ENCODE measurements at places on chromosomes 11 and 22. TPM values are rescaled to one million over a fixed set of nuclear protein-coding genes. Genes with fewer than 3 reads are reported as not detected.

DNA sequence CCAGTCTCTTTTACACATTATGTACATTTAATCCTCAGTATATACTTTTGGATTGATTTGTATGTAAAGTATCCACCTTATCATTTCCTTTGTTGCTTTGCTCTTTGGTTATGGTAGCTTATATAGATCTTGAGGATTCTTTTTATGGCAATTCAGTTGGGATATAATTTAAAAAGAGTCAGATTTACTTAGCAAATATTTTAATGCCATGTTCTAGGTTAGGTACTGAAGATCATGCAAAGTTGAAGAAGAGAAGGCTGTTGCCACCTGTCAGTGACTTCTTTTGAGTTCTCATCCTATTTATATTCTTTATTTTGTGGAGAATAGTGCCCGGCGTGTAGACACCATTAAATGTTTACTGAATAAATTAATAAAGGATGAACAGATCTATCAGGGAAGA is 279.7 kb downstream of the TMEM135 start:
- no peaks in the 10 kb centered on the region for H3K4me1 ChIP-seq
- H3K27me3 ChIP-seq, result no peaks in the 10 kb centered on the region
- H3K4me3 ChIP-seq, result no peak overlapping the region
- no peak for DNase-seq
- H3K27ac ChIP-seq, result no peak overlapping the region

DNA sequence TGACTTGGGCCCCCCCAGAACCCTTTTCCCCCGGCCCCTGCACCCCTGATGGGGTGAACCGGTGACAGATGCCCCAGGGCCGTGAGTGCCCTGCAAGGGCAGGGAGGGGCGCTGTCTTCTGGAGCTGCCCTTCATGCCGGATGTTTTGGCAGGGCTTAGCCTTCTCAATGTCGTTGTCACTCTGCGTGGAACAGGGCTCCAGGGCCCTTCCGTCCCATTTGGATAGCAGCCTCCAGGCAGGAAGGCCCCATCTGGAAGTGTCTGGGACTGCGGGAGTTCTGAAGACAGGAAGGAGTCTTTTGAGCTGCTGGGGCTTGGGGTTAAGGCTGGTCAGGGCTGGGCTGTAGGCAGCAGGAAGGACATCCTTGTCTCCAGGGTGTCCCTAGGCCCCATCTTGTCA is 4.6 kb downstream of the FRMD8 start:
- peak overlapping the region; percentile 16 for H3K27ac ChIP-seq
- peak overlapping the region; percentile 29 for H3K4me3 ChIP-seq
- no peaks in the 10 kb centered on the region for H3K27me3 ChIP-seq
- peaks cover 18% of the 10 kb centered on the region for H3K36me3 ChIP-seq
- DNase-seq, result no peak
- H3K4me1 ChIP-seq, result peaks cover 53% of the 10 kb centered on the region

DNA sequence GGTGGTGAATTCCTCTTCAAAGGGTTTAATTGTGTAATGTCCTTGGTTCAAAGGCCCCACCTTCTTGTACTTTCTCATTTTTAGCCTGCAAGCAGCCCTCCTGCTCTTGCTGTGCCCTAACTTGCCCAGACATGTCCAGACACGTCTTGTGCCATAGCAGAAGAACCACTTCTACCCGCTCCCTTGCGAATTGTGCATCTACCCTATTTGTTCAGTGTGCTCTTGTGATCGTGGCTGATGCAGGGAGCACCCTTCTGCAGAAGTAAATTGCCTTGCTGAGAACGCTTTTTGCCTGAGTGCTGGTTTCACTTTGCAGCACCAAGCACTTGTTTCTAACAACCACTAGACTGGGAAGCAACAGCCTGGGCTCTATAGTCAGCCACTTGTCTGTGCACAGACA is 249.4 kb downstream of the SBF2 start:
- H3K36me3 ChIP-seq, result peaks cover 11% of the 10 kb centered on the region
- H3K4me1 ChIP-seq, result no peaks in the 10 kb centered on the region
- H3K4me3 ChIP-seq, result no peak overlapping the region
- DNase-seq, result no peak

Gene RASD2
- not detected for total RNA-seq

Gene KDM4D
- 0.83 TPM for total RNA-seq

Gene SLC35F2
- total RNA-seq, result 18.0 TPM

Gene WNT7B
- total RNA-seq, result 27.0 TPM

- H3K27ac ChIP-seq, result peak overlapping the region; percentile 96
- peaks cover 15% of the 10 kb centered on the region for H3K36me3 ChIP-seq
- no peaks in the 10 kb centered on the region for H3K27me3 ChIP-seq
Observed at GRCh38 chr11:65121447-65121864, 478 bp downstream of the FAU start.

Gene CWF19L2
- total RNA-seq, result 20.0 TPM

- no peaks in the 10 kb centered on the region for H3K36me3 ChIP-seq
- no peak for DNase-seq
- H3K27ac ChIP-seq, result peak overlapping the region; percentile 98
- H3K4me1 ChIP-seq, result peaks cover 68% of the 10 kb centered on the region
- no peaks in the 10 kb centered on the region for H3K27me3 ChIP-seq
Observed at GRCh38 chr22:46007003-46007847, 30.3 kb upstream of the WNT7B start.

Gene FGF3
- total RNA-seq, result not detected

DNA sequence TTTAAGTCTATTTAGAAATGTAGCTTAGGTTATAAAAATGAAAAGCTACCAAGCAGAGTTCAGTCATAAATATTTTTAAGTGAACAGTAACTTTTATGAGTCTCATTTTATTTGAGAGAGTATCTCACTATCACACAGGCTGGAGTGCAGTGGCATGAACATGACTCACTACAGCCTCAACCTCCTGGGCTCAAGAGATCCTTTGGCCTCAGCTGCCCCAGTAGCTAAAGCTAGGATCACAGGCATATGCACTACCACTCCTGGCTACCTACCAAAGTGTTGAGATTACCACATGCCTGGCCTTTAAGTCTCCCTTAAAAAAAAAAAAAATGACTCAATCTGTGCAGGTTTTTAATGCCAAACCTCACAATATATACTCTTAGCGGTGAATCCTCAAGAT is 34.7 kb upstream of the CLNS1A start:
- DNase-seq, result no peak
- H3K36me3 ChIP-seq, result peaks cover 98% of the 10 kb centered on the region
- no peak overlapping the region for H3K27ac ChIP-seq

DNA sequence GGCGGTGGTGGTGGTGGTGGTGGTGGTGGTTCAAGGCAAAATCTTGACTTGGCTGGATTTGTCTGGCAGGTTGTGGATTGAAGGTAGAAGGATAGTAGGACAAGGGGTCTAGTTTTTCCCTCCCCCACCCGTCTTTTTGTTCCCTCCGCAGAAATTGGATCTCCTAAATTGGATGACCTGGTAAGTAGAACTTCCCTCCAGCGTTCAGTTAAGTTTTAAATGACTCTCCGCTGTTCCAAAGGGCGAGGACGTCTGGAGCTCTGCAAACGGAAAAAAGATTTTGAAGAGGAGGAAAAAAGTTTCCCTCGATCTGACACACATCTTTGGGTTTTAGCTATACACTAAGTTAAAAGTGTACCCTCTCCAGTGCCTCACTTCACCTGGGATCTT is 422 bp upstream of the LGR4 start:
- no peaks in the 10 kb centered on the region for H3K36me3 ChIP-seq
- no peak for DNase-seq
- H3K4me3 ChIP-seq, result peak overlapping the region; percentile 95
- peak overlapping the region; percentile 81 for H3K27ac ChIP-seq

DNA sequence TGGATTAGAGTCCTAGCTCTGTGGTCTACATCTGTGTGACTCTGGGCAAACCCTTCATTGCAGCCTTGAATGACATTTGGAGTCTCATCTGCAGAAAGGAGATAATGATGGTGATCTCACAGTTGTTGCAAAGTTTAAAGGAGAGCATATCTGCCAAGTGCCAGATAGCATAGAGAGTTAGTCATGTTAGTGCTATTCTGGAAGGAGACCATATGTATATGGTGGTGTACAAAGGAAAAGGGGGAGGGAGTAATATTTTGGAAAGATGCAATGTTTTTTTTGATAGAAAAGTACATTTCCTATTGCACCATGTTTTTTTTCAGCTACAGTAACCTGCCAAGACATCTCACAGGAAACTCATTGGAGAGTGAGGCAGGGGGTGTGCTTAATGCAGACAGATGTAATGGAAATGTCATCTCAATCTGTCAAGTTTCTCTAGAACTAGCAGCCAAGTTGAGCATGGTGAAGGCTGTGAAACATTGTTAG is 92.1 kb upstream of the NARS2 start:
- DNase-seq, result no peak
- peaks cover 11% of the 10 kb centered on the region for H3K36me3 ChIP-seq
- no peaks in the 10 kb centered on the region for H3K4me1 ChIP-seq
- no peak overlapping the region for H3K4me3 ChIP-seq
- H3K27ac ChIP-seq, result no peak overlapping the region

DNA sequence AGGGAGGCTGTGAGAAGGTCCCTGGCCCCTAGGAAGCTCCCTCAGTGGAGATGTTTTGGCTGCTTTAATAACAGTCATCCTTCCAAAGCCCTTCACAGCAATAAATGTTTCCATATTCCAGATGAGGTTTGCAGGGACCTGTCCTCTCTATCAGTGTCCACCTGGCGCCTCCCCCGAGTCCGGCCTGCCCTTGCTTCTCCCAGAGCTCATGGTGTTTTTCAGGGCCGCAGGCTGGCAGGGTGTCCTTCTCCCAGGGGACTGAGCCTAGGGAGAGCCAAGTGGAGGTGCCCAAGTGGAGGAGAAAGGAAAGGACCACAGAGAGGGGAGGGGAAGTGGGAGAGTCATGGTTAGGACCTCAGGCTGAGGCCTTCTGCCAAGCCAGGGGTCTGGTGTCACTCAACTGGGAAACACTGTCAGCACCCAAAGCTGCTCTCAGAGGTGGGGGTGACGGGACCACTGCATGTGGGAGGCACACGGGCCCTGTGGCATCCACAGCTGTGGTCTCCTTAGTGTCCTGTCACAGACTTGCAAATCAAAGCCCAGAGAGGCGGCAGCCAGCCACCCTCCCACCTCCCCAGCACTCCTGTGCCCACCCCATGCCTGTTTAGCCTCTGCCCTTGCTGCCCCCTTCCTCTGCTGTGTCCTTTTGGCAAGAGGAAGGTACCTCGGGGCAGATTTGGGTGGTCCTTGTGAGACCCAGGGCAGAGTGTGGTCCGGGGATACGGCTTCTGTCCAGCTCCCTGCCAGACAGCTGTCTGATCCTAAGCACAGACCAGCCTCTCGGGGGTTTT is 6.4 kb downstream of the DERL3 start:
- no peaks in the 10 kb centered on the region for H3K4me1 ChIP-seq
- peaks cover 92% of the 10 kb centered on the region for H3K36me3 ChIP-seq
- H3K4me3 ChIP-seq, result no peak overlapping the region
- no peak overlapping the region for H3K27ac ChIP-seq
- no peaks in the 10 kb centered on the region for H3K27me3 ChIP-seq

GRCh38 chr11:46367244-46367915 is 14.1 kb upstream of the MDK start:
- H3K36me3 ChIP-seq, result no peaks in the 10 kb centered on the region
- no peak overlapping the region for H3K27ac ChIP-seq
- H3K4me1 ChIP-seq, result peaks cover 45% of the 10 kb centered on the region
- no peaks in the 10 kb centered on the region for H3K27me3 ChIP-seq

GRCh38 chr11:34585304-34585734 is 35.6 kb upstream of the EHF start:
- DNase-seq, result no peak
- no peaks in the 10 kb centered on the region for H3K36me3 ChIP-seq
- H3K27ac ChIP-seq, result peak overlapping the region; percentile 68

Gene TREH
- 0.09 TPM for total RNA-seq

DNA sequence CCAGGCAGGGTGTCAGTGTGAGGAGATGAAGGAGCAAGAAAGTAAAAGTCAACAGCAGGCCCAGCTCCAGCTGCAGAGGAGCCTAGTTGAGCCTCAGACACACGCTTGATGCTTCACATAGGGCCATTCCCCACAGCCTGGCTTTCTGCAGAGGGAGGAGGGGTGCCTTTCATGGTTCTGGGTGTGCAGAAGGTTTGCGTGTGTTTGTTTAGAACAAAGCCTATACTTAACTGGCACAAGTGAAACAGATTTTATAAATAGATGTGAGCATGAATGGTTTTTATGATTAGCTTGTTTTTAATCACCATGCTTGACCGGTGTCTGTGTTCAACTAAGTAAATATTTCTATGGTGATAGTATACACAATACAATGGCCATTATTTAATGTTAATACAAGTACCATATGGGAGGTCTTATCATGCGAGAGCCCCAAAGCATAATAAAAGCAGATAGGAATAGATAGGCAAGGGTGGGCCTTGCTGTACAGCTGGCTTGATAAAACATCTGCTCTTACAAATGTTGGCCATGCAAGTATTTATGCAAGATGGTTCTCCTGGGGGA is 290.2 kb downstream of the ETS1 start:
- no peak overlapping the region for H3K4me3 ChIP-seq
- H3K27me3 ChIP-seq, result no peaks in the 10 kb centered on the region

DNA sequence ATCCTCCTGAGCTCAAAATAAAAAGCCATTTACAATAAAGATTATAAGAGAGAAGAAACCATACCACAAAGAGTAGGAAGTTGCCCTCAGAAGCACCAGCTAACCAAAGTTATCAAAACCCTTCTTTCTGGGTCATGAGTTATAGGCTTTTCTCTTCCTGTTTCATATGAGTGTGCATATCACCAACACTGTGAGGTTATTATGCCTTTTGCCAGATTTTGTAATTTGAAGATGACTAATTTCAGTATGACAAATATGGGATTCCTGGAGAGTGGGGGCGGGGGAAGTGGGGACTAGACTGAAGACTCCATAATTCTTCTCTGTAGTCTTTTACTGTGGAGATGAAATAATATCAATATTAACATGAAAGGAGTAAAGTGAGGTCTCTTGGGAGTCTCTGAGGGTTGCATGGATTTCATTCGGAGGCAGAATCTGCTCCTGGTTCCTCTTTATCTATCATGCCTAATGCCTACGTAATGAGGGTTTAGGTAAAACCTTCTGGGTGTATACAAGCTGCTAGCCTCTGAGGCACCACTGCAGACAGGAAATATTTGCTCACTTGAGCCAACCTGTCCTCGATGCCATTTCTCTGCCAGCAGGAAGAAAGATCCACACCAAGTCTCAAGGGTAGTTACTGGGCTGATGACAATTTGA is 2.1 kb downstream of the LPXN start:
- H3K27ac ChIP-seq, result peak overlapping the region; percentile 74
- H3K27me3 ChIP-seq, result no peaks in the 10 kb centered on the region
- H3K4me3 ChIP-seq, result peak overlapping the region; percentile 38
- H3K36me3 ChIP-seq, result no peaks in the 10 kb centered on the region

- H3K36me3 ChIP-seq, result no peaks in the 10 kb centered on the region
- H3K27me3 ChIP-seq, result no peaks in the 10 kb centered on the region
- no peak for DNase-seq
- no peak overlapping the region for H3K4me3 ChIP-seq
- no peak overlapping the region for H3K27ac ChIP-seq
Observed at GRCh38 chr11:92589512-92589911, 364.9 kb downstream of the FAT3 start.

DNA sequence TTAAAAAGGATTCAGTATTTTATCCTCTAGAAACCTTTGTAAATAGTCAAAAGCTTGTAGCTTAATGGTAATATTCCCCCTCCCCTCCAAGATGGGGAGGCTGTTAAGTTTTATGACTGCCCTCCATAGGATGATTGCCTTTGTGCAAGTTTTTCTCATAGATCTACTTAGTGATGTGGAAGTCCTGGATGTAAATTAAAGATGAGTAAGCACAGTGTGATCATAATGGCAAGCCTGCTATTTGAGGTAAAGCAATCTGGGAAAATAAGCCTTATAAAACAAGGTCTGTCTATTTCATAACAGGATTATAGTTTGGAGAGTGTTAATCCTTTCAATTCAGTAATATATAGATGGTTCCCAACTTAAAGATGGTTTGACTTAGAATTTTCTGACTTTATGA is 216.3 kb downstream of the DDX10 start:
- H3K4me3 ChIP-seq, result no peak overlapping the region
- no peaks in the 10 kb centered on the region for H3K27me3 ChIP-seq
- no peak overlapping the region for H3K27ac ChIP-seq
- peaks cover 2% of the 10 kb centered on the region for H3K4me1 ChIP-seq
